Ovary (tissue), 10 donors: ENCODE measurements at places on chromosomes 7 and 10. TPM values are rescaled to one million over a fixed set of nuclear protein-coding genes. Genes with fewer than 3 reads are reported as not detected.

Gene SSC4D
- polyA plus RNA-seq: 1.3 TPM

Gene EPO
- 0.05 TPM for polyA plus RNA-seq

Gene SEC31B
- 6.1 TPM for polyA plus RNA-seq

Gene GIMAP6
- 16.5 TPM for polyA plus RNA-seq

Gene SOSTDC1
- 0.58 TPM for polyA plus RNA-seq

Gene FKBP6
- polyA plus RNA-seq: 0.27 TPM

Gene TFPI2
- polyA plus RNA-seq: 31.8 TPM

Gene ARF5
- 133 TPM for polyA plus RNA-seq

Gene VWA2
- polyA plus RNA-seq: 0.04 TPM

Gene TFEC
- 0.52 TPM for polyA plus RNA-seq

Gene CPED1
- polyA plus RNA-seq: 54.1 TPM

Gene ZNF467
- 4.6 TPM for polyA plus RNA-seq

Gene FMC1
- polyA plus RNA-seq: 10.9 TPM

Gene TSPAN15
- polyA plus RNA-seq: 5.1 TPM

Gene GPRIN2
- not detected for polyA plus RNA-seq

Gene ZNF804B
- polyA plus RNA-seq: not detected

GRCh38 chr7:368651-369475, 78.9 kb downstream of the FOXL3 start:
- H3K36me3 ChIP-seq: no peaks in the 10 kb centered on the region
- no peaks in the 10 kb centered on the region for H3K27me3 ChIP-seq
- H3K4me3 ChIP-seq: no peak overlapping the region

DNA sequence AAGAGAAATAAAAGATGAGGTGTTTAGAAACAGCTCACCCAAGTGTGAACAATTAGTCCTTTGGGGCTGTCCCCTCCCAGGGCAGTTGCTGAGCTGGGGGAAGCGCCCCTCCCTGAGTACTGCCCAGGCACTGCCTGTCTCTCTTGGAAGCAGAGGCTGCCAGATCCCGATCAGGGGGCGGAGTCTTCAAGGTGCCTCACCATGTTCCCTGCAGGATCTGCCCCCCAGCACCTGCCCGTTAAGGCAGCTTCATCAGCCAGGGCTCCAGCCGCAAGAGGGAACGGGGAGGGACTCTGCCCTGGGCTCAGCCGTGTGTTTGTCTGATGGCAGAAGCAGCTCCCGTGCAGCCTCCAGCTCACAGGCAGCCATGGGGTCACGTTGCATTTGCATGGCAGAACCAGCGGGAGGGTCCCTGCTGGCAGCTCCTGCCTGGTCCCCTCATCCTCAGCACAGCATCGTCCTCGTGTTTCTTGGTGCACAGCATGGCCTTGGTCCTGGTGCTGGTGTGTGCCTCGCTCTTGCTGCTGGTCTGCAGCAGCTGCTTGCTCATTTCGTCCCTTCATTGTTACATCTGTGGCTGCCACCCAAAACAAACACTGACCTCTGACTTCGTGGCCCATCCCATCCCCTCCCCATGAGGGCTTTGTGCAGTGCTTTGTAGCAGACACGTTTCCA, 10.7 kb upstream of the DPYSL4 start:
- H3K4me3 ChIP-seq: no peak overlapping the region
- H3K4me1 ChIP-seq: no peaks in the 10 kb centered on the region
- no peaks in the 10 kb centered on the region for H3K36me3 ChIP-seq
- DNase-seq: no peak
- no peak overlapping the region for H3K27ac ChIP-seq
- no peaks in the 10 kb centered on the region for H3K27me3 ChIP-seq

DNA sequence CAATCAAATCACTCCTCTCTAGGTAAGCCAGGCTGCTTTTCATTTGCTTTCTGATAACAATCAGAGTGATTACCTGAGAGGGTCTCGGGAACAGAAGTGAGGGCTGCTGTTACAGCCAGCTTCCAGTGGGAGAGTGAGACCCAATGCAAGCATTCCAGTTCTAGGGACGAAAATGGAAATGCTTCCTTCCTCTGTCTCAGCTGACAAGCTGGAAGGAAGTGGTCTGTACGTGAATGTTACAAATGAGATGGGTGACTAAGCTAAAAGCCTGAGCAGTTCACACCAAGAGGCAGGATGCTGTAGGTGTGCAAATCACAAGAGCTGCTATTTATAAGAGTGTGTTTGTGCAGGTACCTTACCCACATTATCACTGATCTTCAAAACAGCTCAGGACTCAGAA, 772.4 kb downstream of the GRID1 start:
- DNase-seq: no peak
- H3K4me3 ChIP-seq: no peak overlapping the region
- H3K27me3 ChIP-seq: no peaks in the 10 kb centered on the region
- H3K4me1 ChIP-seq: no peaks in the 10 kb centered on the region
- no peak overlapping the region for H3K27ac ChIP-seq
- no peaks in the 10 kb centered on the region for H3K36me3 ChIP-seq

- peaks cover 5% of the 10 kb centered on the region for H3K4me1 ChIP-seq
- no peaks in the 10 kb centered on the region for H3K27me3 ChIP-seq
- H3K27ac ChIP-seq: no peak overlapping the region
Measured at GRCh38 chr10:112821038-112821437, 129.0 kb upstream of the TCF7L2 start.

- H3K36me3 ChIP-seq: no peaks in the 10 kb centered on the region
- no peak for DNase-seq
- H3K27ac ChIP-seq: no peak overlapping the region
- no peak overlapping the region for H3K4me3 ChIP-seq
Measured at GRCh38 chr10:34626158-34626880, 188.8 kb downstream of the PARD3 start.

GRCh38 chr7:101200862-101201599, at the start of gene MOGAT3:
Gene MOGAT3, minus strand, starts transcription at chr7:101201036. Its CDS starts 182 bp downstream, at chr7:101200854.
- peaks cover 4% of the 10 kb centered on the region for H3K27me3 ChIP-seq
- no peaks in the 10 kb centered on the region for H3K36me3 ChIP-seq
- no peak for DNase-seq
- H3K4me1 ChIP-seq: no peaks in the 10 kb centered on the region

DNA sequence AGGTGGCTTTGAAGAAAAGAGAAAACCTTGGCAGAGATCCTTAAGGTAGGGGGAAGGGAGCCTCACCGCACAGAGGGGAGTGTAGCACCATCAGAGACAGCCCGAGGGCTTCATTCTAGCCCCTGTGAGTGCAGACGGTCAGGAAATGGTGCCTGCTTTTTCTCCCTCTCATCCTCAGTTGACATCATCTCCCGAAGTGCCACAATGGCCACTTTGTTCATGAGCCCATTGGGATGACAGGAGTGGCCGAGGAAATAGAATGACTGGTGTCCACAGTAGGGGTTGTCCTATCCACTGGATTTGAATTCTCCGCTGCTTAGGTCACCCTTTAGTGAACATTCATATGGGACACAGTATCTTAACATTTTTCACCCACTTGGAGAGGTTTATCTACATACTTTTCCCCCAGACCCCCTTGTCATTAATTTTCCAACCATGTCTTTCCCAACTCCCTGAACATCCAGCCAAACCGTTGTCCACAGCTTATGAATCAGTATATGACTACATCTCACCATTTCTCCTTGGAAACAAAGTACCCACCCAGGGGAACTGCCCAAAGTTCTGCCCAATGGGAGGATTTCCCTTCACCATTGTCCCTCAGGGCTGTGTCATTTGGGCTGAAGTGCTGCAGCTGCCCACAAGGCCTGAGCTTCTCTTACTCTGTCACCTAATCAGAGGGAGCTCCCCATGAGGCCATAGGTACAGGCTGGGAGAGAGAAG, 108.8 kb downstream of the ADCY1 start:
- H3K27ac ChIP-seq: no peak overlapping the region
- H3K36me3 ChIP-seq: no peaks in the 10 kb centered on the region
- no peak overlapping the region for H3K4me3 ChIP-seq
- DNase-seq: no peak

- no peaks in the 10 kb centered on the region for H3K27me3 ChIP-seq
- H3K4me3 ChIP-seq: no peak overlapping the region
- no peaks in the 10 kb centered on the region for H3K36me3 ChIP-seq
- no peak overlapping the region for H3K27ac ChIP-seq
- H3K4me1 ChIP-seq: peaks cover 1% of the 10 kb centered on the region
Measured at GRCh38 chr10:34479520-34480179, 335.4 kb downstream of the PARD3 start.

GRCh38 chr10:42488416-42488815, 150.0 kb downstream of the ZNF33B start:
- H3K4me1 ChIP-seq: no peaks in the 10 kb centered on the region
- H3K4me3 ChIP-seq: no peak overlapping the region
- no peaks in the 10 kb centered on the region for H3K27me3 ChIP-seq
- no peak overlapping the region for H3K27ac ChIP-seq
- DNase-seq: no peak

- no peak overlapping the region for H3K27ac ChIP-seq
- DNase-seq: no peak
- H3K36me3 ChIP-seq: no peaks in the 10 kb centered on the region
- H3K4me1 ChIP-seq: peaks cover 10% of the 10 kb centered on the region
- no peaks in the 10 kb centered on the region for H3K27me3 ChIP-seq
Measured at GRCh38 chr10:24453404-24453830, 244.5 kb downstream of the KIAA1217 start.

- no peak overlapping the region for H3K27ac ChIP-seq
- H3K27me3 ChIP-seq: no peaks in the 10 kb centered on the region
- no peak overlapping the region for H3K4me3 ChIP-seq
- H3K36me3 ChIP-seq: no peaks in the 10 kb centered on the region
Measured at GRCh38 chr7:139817249-139817648, 11.8 kb upstream of the TBXAS1 start.

DNA sequence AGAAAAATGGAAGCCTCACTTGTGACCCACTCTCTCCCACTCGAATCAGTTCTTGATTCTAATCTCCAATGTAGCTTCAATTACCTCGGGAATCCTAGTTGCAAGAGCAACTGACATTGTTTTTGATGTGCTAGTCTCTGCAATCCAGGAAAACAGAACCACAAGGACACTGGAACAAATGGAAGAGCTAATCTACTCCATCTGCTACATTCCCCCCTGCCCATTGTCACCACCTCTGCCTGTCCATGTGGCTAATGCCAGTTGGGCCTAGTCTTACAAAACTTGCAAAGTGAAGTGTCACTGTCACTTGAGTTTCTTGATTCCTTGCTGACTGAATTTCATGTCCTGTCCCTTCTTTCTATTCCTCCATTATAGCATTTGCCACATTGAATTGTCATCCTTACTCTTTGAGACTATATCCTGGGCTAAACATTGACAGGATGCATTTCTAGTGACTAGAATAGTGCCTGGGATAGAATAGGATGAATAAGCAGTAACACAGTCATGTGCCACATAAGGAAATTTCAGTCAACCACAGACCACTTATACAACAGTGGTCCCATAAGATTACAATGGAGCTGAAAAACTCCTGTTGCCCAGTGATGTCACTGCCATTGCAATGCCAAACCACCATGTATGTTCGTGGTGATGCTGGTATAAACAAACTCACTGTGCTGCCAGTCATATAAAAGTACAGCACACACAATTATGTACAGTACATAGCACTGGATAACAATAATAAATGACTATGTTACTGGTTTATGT, 13.5 kb downstream of the GCC1 start:
- H3K36me3 ChIP-seq: no peaks in the 10 kb centered on the region
- H3K4me3 ChIP-seq: no peak overlapping the region
- no peaks in the 10 kb centered on the region for H3K27me3 ChIP-seq
- DNase-seq: no peak
- H3K4me1 ChIP-seq: no peaks in the 10 kb centered on the region

DNA sequence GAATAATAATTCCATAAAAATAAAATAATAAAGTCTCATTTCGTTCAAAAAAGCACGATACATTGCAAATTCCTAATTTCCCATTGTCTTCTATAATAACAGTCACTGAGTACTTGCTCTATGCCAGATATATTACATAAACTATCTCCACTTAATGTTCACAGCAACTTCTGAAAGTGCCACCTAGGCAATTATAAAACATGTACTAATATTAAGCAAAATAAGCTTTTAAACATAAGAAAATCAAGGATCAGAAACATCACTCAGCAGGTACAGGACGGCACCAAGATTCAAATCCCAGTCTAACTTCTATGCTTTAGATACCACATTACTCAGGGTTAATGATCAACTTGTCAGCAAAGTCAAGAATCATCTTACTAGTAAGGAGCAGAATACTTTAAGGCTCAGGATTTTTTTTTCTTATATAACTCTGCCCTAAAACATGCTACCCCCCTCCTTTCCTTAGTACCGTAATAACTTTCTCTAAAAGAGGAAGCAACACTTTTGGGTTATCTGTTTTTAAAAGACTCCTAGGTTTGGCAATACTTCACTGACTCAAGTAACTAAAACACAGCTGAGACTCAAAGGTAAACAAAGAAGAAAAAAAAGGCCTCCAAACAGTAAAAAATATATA, 51.3 kb downstream of the USP6NL start:
- H3K27me3 ChIP-seq: no peaks in the 10 kb centered on the region
- H3K4me3 ChIP-seq: no peak overlapping the region
- H3K4me1 ChIP-seq: no peaks in the 10 kb centered on the region
- no peaks in the 10 kb centered on the region for H3K36me3 ChIP-seq
- DNase-seq: no peak

DNA sequence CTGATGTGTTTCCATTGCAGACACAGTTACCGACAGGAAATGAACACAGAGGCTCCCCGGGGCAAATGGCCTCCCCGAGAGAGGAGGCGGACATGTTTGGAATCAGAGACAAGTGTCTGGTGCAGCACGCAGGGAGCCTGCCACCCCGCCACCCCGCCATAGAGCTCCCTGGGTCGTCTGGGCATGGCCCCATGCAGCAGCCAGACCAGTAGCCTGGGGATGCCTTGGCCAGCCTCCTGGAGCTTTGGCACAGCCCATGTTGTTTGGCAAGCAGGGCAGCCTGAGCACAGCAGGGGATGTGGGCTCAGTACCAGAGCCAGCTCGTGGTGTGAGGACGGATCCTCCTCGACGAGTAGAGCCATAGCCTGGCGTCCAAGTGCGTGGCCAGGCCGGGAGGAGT, 80.8 kb downstream of the NKX6-2 start:
- peak; percentile 10 for DNase-seq
- H3K4me3 ChIP-seq: no peak overlapping the region
- no peaks in the 10 kb centered on the region for H3K27me3 ChIP-seq
- H3K27ac ChIP-seq: no peak overlapping the region

- no peak overlapping the region for H3K27ac ChIP-seq
- H3K4me1 ChIP-seq: no peaks in the 10 kb centered on the region
- no peaks in the 10 kb centered on the region for H3K36me3 ChIP-seq
- H3K27me3 ChIP-seq: no peaks in the 10 kb centered on the region
- H3K4me3 ChIP-seq: no peak overlapping the region
Measured at GRCh38 chr10:2891073-2891769, 176.1 kb upstream of the PFKP start.

- H3K4me1 ChIP-seq: no peaks in the 10 kb centered on the region
- DNase-seq: no peak
- no peaks in the 10 kb centered on the region for H3K27me3 ChIP-seq
- H3K4me3 ChIP-seq: no peak overlapping the region
Measured at GRCh38 chr10:128568990-128569945, 443.0 kb upstream of the MKI67 start.

DNA sequence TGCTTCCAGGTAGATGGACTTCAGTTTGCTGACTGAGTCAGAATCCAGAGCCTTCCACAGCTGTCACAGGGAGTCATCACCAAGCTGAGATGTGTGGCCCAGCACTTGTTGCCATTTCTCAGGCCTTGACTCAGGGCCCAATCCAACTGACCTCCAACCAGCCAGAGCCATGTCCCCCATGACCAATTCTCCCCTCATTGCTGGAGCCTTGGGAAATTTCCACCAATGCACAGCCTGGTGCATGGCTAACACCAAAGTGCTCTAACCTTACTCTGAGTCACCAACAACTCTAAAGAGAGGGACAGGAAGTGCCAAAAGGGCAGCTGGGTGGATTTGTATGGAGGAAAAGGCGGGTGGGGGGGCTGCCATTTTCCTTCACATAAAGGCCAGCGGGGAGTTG, 13.4 kb upstream of the GLI3 start:
- DNase-seq: no peak
- no peaks in the 10 kb centered on the region for H3K36me3 ChIP-seq
- H3K27ac ChIP-seq: no peak overlapping the region
- H3K27me3 ChIP-seq: no peaks in the 10 kb centered on the region

- no peaks in the 10 kb centered on the region for H3K27me3 ChIP-seq
- H3K27ac ChIP-seq: no peak overlapping the region
- no peak overlapping the region for H3K4me3 ChIP-seq
- H3K4me1 ChIP-seq: no peaks in the 10 kb centered on the region
Measured at GRCh38 chr7:41732843-41733306, 30.0 kb upstream of the INHBA start.
